ENCODE measurements at places on chromosomes 1 and 21.
A peak's percentile ranks its signal among the peaks of the same experiment; 100 is the strongest.

- no peak for DNase-seq
These were observed 56.9 kb downstream of the TRIM11 start for GRCh38 chr1:228349701-228350171.

- no peak for DNase-seq
These were observed at the start of gene AIRE for GRCh38 chr21:44285138-44285992. Gene AIRE, plus strand, starts transcription at chr21:44285876. Its CDS starts 131 bp downstream, at chr21:44286007.

GRCh38 chr1:28737307-28738132, 780 bp downstream of the YTHDF2 start:
- DNase-seq: peak; percentile 34

DNA sequence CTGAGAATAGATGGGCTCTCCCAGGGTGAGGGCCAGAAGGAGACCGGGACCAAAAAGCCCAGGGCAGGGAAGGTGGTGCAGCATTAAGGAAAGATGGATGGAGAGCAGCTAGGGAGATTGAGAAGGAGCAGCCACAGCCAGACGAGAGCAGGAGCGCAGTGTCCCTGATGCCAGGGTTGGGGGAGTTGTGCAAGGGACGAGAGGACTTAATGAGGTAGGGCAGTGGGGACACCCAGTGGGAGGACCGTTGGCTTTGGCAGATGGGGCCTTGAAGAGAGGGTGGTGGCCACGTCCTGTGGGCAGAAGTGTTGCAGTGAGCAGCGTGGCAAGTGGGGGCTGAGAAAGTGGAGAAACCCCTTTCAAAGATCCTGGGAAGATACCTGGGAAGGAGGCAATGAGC, 38.0 kb upstream of the KDM4A start:
- DNase-seq: no peak

- DNase-seq: no peak
These were observed 277.2 kb upstream of the VAMP3 start for GRCh38 chr1:7493711-7494454.

- no peak for DNase-seq
These were observed 29.5 kb downstream of the SZRD1 start for GRCh38 chr1:16396591-16396990.

- no peak for DNase-seq
These were observed 11.8 kb downstream of the TFF3 start for GRCh38 chr21:42303443-42303842.

DNA sequence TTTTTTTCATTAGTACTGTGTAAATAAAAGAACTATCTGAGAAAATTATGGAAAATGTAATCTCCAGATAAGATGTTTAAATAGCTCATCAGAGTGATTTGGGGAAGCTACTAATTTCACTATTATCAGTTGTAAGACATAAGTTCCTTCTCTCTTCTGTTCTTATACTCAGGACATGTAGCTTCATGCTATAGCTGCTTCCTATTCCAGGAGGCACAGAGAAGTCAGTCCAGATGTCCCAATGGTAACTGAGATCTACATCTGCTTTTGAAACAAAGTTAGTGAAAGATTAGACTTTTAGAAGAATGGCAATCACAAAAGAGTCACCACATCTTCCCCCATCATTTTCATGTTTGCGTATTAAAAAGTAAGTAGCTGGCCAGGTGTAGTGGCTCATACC, 5.6 kb downstream of the MAP3K21 start:
- no peak for DNase-seq

DNA sequence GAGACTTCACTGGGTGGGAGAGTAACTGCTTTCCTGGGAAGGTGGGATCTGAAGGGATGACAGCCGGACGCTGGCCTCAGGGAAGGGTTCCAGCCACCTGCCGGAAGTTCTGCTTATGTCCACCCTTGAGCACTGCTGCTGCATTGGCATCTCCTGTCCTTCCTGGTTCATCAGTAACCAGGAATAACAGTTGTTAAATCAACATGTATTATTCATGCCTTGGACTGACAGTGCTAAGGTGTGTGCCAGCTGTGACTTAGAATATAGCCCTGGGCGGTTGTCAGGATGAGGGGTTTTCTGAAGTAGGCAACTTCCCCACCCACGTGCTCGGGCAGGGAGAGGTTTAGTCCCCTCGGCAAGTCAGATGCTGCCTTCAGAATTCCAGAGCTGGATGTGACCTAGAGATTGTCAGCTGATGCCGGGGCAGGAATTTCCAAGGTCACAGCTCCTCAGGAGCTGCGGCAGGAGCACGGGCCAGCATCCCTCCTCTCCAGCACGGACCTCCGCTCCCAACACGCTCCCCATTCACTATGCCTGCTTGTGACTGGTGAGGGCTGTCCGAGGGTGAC, 17.9 kb downstream of the CLDN14 start:
- DNase-seq: no peak

DNA sequence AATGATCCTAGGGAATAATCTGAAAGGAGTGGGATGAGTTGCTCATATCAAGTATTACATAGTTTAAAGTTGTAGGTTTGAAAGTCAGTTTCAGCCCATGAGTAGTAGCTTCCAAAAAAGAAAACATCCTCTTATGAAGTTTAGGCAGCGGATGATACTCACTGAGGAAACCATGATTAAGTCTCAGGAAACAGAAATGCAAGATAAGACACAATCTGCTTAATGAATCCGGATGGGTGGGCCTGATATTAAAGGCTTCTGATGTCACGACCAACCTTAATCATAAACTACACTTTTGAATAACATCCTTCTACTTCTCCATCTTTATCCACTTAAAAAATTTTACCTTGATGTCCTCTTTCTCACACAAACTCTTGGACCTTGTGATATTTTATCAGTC, 61.8 kb downstream of the S1PR1 start:
- no peak for DNase-seq

- DNase-seq: no peak
These were observed 2.1 kb downstream of the DHDDS start for GRCh38 chr1:26434161-26434752.

DNA sequence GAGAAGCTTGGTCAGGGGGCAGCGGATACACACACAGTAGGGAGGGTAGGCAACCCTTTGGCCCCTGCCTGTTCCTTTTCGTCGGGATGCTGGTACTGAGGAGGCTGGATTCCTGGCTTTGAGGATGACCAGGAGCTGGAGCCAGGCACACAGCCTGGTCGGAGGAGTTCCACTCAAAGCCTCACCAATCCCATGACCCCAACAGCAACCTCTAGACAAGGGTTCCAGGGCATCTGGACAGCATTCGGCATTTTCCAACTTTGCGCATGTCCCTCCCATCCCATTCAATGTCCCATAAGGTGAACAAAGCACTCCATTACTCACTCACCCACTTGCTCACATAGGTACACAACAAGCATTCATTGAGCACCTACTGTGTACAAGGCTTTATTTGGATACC, 42.6 kb upstream of the HMGB4 start:
- no peak for DNase-seq

DNA sequence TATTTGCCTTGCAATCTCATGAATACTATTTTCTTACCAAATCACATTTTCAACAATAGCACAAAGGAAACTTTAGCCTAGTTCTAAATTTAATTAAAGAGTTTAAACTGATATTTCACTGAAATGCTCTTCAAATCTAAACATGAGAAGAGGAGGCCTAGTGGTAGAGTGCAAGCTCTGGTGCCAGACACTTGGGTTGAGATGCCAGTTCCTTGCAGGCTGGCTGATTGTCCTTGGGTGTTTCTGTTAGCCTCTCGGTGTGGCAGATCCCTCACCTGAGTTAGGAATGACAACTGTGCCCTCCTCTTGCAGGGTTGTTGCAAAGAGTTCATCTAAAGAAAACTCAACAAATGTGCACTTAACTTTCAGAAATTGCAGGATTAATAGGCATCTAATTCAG, 12.5 kb downstream of the ZBTB21 start:
- DNase-seq: no peak

DNA sequence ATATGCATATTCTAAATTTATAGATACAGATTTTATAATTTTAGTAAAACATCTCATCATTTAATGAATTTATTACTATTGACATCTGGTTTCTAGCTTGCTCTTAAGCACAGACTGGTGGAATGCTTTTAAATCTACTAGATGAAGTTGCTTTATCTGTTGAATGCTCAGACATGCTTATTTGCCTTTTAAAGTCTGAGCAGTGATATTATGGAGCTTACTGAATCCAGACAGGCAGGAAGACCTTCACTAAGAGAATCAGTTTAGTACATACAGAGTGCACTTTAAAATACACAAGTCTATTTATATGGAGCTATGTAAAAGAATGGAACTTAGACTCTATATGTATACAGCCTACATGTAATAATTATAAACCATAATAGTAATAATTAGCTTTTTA, 16.6 kb downstream of the SDCCAG8 start:
- no peak for DNase-seq

DNA sequence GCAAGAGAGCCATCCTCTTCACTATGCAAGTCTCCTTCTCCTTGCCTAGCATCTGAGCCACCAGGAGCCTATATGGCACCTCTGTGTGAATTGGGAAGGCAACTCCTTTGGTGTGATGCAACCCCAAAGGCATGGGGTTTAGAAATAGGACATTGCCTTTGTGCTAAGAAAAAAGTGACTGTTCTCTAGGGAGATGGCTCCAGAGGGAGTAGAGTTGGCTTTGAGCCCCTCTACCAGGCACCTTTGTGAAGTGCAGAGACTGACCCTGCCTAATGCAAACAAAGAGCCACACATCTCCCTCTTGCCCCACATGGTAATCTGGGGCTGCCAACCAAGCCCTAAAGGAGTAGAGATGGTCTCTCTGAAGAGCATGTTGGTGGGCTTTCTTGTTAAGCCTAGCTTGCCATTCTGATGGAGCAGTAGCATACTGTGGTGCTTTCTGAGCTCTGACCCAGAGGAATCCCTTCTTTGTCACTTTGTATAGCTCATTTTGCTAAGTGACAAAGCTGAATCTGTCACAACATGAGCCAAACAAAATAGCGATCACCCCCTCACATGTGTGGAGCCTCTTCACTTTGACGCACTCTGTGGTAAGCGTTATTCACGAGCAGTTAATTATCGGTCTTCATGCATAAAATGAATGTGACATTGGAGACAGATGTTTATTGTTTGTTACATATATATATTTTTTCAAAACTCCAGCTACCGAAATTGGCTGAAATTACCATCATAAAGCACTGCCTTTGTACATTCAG, 74.4 kb downstream of the RWDD3 start:
- DNase-seq: no peak

DNA sequence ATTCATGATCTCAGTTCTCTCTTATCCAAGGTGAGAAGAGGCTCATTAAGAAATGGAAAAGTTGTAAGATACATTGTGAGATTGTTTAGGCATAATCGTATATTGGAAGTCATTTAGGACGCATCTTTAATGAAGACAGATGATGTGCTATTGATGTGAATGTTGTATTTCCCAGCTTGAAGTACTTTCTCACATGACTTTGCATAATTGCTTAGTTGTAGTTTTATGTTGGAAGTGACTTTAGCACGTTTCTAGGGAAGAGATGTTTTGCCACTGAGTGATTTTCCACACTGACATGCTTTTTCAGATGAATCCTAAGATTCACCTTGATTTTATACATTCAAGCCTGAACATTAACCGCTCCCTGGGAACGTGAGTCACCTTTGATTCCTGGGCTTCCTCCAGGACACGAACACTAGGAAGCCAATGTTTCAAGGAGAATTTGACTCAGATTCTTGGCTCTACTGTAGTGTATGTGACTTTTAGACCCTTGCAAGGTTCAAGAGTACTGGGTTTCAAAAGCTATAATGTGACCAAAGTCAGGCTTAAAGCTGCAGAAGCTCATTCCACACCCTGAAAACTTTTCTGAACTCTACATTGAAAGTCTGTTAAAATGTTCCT, 27.9 kb downstream of the ANGEL2 start:
- DNase-seq: no peak

DNA sequence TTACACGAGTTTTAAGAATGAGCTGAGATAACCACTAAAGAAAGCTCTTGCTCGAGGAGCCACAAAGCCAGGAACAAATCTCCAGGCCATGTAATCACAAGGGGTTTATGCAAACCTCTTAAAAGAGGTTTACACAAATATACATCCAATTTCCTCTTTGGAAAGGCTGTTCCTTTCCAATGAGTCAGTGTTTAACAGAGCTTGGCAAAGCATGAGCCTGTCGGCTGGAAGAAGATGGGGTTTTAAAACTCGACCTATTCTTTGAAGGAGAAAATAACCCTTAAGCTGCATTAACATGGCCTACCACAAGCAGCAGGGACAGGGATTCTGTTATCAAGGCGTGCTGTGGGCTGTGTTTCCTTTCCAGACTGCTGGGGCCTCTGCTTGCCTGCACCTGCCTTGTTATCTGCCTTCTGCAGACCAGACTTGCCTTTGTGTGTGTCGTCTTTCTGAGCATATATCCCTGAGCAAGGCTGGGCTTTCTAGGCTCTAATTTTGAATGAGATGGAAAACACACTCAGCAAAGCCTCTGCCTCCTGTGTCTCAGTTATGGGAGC, 40.6 kb upstream of the CYP2J2 start:
- DNase-seq: no peak

DNA sequence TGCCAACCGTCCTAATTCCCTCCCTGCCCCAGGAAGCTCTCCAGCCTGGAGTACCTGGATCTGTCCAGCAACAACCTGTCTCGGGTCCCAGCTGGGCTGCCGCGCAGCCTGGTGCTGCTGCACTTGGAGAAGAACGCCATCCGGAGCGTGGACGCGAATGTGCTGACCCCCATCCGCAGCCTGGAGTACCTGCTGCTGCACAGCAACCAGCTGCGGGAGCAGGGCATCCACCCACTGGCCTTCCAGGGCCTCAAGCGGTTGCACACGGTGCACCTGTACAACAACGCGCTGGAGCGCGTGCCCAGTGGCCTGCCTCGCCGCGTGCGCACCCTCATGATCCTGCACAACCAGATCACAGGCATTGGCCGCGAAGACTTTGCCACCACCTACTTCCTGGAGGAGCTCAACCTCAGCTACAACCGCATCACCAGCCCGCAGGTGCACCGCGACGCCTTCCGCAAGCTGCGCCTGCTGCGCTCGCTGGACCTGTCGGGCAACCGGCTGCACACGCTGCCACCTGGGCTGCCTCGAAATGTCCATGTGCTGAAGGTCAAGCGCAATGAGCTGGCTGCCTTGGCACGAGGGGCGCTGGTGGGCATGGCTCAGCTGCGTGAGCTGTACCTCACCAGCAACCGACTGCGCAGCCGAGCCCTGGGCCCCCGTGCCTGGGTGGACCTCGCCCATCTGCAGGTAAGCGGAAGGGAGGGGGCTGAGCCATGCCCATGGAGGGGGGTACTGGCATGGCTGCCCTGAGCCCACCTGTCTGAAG, 16.5 kb downstream of the PODN start:
- DNase-seq: no peak

GRCh38 chr21:25214676-25215075, 392.6 kb downstream of the MRPL39 start:
- DNase-seq: no peak

- no peak for DNase-seq
These were observed 388.5 kb downstream of the PLPP3 start for GRCh38 chr1:56190806-56191365.
